ENCODE measurements at places on chromosomes 3 and 15.

DNA sequence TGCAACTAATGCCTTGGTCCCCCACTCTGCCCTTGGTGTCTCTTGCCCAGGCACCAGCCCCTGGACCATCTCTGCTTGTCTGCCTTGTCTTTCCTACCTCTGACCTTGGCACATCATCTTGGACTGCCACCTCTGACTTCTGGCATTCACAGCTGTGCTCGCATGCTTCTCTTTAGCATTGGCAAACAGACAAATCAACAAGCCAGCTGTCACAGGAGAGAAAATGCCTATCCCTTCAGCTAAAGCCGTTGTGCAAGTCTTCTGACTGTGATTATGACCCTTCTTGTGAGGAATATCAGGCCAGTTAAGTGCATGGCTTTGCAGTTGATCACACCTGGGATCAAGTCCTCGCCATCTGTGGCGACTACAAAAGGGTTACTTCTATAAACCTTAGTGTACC is 84.6 kb downstream of the PRICKLE2 start:
- DNase-seq: no peak

DNA sequence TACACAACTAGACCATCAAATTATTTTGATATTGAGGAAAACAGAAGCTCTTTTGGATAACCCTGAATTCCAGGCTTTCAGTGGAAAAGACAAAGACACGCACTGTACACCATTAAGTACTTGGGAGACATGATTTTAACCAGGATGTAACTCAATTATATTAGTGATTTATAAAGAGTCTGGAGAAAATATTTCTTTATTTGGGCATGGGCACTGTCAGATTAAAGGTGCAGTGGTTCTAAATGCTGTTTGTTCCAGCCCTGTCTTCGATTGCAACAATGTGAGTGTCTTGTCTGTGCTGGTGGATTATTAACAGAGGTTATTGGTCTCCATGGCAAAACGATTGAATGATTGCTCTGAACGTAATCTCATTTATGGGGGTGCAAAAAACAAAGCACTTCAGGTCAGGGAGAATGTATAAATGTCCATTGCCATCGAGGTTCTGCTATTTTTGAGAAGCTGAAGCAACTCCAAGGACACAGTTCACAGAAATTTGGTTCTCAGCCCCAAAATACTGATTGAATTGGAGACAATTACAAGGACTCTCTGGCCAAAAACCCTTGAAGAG is at the start of gene TM4SF4:
TSS of gene TM4SF4 (plus strand) at position 448 of the 568 bp plus-strand sequence. CDS start 181 bp downstream, outside the sequence.
- no peak for DNase-seq

GRCh38 chr3:148757238-148758215 is 59.8 kb downstream of the AGTR1 start:
- no peak for DNase-seq

DNA sequence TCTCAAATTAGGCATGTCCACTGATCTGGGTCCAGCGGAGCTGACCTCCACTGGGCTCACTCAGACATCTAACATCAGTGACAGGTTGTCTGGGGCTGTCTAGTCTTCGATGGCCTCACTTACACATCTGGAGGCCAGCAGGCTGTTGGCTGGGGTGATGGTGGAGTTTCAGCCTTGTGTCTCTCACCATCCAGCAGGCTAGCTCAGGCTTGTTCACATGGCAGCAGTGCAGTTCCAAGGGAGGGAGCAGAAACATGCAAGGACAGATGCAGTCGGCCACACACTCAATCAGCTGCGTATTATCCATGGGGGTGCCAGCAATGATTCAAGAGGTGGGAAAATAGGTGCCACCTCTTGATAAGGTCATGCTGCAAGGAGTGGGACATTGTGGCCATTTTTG is 292.5 kb downstream of the SHQ1 start:
- no peak for DNase-seq

DNA sequence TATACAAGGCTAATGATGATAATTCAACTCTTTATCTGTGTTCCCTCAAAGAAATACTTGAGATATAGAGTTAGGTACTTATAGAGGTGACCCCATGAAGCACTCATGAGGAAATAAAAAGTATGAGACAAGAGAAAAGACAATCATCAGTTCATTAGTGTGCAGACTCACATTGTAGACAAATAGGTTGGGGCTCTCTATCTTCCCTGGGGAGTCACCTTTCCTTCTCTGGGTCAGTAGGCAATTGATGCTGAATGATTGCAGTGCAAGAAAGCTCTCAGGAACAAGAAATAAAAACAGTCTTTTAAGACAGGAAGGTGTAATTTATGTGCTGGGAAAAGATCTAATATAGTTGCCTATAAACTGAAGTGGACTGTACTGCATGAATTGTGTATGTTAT is 1357.6 kb upstream of the EPHA6 start:
- no peak for DNase-seq

GRCh38 chr3:62164196-62164595 is 209.2 kb downstream of the FEZF2 start:
- no peak for DNase-seq

GRCh38 chr3:133709139-133709750 is 36.9 kb upstream of the TF start:
- DNase-seq: no peak

DNA sequence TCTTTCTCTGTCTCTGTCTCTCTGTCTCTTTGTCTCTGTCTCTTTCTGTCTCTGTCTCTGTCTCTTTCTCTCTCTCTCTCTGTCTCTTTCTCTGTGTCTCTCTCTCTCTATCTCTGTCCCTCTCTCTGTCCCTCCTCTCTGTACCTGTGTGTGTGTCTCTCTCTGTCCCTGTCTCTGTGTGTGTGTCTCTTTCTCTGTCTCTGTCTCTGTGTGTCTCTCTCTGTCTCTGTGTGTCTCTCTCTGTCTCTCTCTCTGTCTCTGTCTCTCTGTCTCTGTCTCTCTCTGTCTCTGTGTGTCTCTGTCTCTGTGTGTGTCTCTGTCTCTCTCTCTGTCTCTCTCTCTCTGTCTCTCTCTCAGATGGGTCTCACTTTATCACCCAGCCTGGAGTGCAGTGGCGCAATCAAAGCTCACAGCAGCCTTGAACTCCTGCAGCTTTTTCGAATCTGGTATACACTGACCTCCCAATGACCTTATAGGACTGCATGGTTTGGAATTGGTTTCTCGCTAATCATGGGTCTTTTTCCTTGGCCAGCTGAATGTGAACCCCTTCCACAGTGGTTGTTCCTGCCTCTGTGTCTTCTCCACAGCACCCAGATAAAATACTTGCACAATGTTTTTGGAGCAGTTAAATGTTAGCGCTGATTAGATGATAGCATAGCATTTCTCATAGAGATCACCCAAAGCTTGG is 102.6 kb upstream of the KLHL25 start:
- no peak for DNase-seq

- no peak for DNase-seq
Observed at GRCh38 chr3:150135287-150135721, 164.6 kb upstream of the PFN2 start.

- DNase-seq: no peak
Observed at GRCh38 chr15:47439146-47440111, 277.9 kb upstream of the SEMA6D start.

GRCh38 chr3:136350557-136350956 is 100.4 kb downstream of the PCCB start:
- DNase-seq: no peak

GRCh38 chr15:93932164-93932776 is 299.1 kb upstream of the MCTP2 start:
- no peak for DNase-seq

DNA sequence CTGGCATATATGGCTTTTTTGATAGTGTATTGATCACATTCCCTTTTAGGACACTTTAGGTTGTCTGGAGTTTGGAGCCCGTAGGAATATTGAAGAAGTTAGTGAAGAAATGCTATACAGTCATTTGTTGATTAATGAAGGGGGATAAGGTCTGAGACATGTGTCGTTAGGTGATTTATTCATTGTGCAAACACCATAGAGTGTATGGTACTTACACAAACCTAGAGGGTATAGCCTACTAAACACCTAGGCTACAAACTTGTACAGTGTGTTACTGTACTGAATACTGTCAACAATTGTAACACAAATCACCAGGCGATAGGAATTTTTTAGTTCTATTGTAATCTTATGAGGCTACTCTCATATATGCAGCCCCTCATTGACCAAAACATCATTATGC is 3.3 kb downstream of the TPM1 start:
- DNase-seq: no peak

GRCh38 chr3:11820531-11821041 is 26.1 kb downstream of the TAMM41 start:
- no peak for DNase-seq

- DNase-seq: no peak
Observed at GRCh38 chr15:96336596-96337364, 6.3 kb downstream of the NR2F2 start.

GRCh38 chr3:141972399-141972798 is 96.0 kb downstream of the ATP1B3 start:
- no peak for DNase-seq

GRCh38 chr15:78103406-78104118 is 11.2 kb downstream of the SH2D7 start:
- DNase-seq: peak; percentile 24

DNA sequence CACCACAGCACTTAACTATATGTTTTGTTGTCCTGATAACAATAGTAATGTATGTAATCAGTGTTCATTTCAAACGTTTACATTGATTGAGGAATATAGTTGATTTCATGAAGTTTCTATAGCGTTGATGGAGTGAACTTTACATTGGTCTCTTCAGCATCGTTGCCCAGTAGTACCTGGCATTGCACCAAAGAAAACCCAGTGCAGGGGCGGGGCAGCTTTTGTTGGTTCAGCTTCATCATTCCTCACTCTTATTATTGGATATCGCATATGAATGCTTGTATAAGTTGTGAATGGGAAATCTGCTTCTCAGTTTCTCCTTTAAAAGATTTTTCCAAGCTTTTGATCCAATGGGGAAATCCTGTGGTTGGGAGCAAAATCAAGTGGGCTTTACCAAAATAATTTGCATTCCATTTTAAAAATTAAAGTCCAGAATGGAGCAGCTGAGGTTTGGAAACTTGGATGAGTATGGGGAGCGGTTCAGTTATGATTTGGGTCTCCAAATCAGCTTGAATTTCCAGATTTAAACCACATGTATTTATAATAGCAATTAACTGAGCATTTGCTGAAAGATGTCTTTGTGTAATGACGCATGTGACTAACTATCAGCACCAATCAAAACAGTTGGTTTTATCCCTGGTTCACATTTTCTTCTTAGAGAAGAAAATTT is 213.7 kb downstream of the ALCAM start:
- no peak for DNase-seq

- DNase-seq: no peak
Observed at GRCh38 chr3:194450341-194450740, 36.5 kb downstream of the ATP13A3 start.

- peak; percentile 44 for DNase-seq
Observed at GRCh38 chr3:124928333-124929202, 6.0 kb downstream of the MUC13 start.

- DNase-seq: no peak
Observed at GRCh38 chr15:95498961-95499360, 831.5 kb upstream of the NR2F2 start.

- DNase-seq: no peak
Observed at GRCh38 chr3:31980530-31981205, 394 bp downstream of the OSBPL10 start.

GRCh38 chr3:73552700-73553099 is 72.0 kb downstream of the PDZRN3 start:
- no peak for DNase-seq

GRCh38 chr15:60000113-60000823 is 3.8 kb upstream of the FOXB1 start:
- DNase-seq: no peak

DNA sequence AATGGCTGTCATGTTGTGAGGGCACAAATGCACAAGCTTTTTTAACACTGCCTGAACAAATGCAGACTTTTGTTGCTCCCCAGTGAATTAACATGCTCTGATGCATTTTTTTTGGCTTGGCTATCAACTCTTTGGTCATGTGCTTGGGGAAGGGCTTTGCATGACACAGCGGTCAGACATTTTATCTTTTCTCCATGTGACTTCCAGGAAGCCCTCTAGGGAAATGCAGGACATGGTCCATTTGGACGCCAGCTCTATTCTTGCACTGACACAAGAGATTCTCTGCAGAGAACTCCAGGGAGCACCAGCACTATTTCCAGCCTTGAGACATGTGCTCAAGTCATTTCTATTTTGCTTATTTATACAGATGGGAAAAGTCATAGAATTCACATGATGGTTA is 46.2 kb downstream of the NEK11 start:
- no peak for DNase-seq

DNA sequence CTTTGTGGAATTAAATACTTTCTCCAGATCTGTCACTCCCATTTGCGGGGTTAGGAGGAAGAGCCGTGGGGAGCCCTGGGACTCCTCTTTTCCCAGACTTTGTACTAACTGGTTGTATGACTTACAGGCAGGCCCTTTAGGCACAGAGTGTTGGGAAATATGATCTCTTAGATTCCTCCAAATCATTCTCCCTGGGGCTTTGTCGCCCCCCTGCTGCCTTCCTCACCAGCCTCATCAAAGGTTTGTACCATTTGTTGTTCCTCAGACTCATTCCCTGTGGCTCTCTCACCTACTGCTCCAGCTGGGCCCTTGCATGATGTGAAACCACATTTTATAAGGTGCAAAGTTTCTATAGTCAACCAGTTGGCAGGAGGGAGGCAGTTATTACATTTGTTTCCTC is 56.4 kb downstream of the CRYGS start:
- no peak for DNase-seq

DNA sequence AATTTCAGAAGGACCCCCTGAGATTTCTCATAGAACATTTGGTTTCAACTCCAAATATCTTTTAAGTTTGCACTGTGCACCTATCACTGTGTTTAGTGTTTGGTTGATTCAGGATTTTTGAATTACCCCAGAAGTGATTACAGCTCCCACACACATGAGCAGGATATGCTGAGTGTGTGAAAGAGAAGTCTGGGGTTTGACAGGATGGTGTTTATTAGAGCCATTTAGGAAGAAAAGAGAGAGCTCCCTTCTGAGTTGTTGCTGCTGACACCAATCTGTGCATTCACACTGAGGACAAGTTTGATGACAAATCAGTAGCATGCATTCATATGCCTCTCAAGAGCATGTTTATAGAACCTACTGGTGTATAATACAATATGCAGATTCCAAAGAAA is 118.1 kb downstream of the RPL22L1 start:
- DNase-seq: no peak

Measured in stimulated activated CD8-positive, alpha-beta memory T cell treated with anti-CD3 and anti-CD28 coated beads, Interleukin-4, amount 100 ng/mL, for 4 hours (primary cell).